ACHN (cell line): ENCODE measurements at places on chromosomes 5 and 9.

DNA sequence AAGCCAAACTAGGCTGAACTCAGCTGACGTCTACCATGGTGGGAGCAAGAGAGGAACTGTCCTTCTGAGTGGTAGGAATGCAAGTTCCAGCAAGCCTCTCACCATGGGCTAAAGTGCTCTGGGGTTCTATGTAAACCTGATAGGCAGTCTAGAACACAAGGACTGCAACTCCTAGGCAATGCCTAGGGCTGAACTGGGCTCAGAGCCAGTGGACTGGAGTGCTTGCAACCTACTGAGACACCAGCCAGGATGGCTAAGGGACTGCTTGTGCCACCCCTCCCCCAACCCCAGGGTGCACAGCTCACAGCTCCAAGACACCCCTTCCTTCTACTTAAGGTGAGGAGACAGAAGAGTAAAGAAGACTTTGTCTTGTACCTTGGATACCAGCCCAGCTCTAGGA lies 12.1 kb upstream of the RCL1 start:
- DNase-seq: no peak

DNA sequence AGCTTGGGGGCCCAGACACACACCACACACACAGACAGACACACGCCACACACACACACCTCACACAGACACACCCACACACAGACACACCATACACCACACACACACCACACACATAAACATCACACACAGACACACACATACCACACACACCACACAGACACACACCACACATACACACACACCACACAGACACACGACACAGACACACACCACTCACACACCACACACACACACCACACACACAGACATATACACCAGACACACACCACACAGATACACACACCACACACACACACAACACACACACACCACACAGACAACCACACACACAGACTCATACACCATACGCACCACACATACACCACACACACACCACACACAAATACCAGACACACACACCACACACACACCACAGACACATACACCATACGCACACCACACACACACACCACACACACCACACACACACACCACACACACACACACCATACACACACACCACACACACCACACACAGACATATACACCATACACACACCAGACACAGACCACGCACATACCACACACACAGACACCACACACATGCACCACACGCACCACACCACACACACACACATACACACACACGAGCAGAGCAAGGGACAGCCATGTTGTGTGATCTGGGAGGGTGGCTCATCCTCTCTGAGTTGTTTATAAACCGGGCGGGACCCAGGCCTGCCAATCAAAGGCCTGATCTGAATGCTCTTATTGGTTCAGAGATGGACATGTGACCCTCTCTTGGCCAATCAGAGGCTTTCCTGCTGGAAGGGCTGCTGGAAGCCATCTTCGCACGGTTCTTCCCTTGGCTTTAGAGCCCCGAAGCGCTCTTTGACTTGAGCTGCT lies 148.3 kb downstream of the GAPVD1 start:
- peak; percentile 30 for DNase-seq

DNA sequence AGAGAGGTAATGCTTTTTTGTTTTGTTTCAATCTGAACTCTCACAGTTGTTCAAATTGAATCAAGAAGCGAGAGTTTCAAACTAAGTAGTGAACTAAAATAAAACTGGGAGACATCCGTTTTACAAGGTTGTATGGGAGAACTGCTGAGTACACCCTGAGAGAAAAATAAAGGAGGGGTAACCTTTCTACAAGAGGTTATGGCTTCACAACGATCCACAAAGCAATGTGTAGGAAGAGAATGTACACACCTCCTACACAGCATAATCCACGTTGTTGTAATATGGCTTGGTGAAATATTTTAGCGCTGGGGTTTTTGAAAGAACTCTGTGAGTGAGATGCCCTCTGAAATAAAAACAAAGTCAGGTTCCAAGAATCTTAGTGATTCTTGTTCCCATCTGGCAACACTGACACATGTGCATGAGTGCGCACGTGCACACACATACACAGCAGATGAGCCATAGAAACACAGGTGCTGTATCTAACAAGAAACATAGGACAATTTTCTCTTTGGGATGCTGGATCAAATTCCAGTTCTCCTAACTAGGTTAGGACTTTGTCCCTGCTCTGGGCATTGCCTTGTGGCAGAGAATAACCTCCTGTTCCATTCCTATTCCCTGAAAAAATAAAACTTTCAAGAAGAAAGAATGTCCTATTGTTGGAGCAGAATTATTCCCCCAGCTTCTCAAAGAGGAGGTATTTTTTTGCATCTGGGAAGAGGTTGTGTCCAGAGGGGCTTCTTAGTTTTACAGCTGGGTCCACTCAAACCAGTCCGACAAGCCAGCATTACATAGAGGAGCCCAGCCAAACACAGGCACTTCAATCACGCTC lies 94.5 kb upstream of the EFNA5 start:
- DNase-seq: no peak

GRCh38 chr9:94757158-94757557 lies 30.7 kb downstream of the AOPEP start:
- peak; percentile 72 for DNase-seq

GRCh38 chr9:2389404-2389803 lies 232.2 kb upstream of the VLDLR start:
- DNase-seq: no peak

GRCh38 chr9:137055385-137056364 lies 1.8 kb upstream of the ENTPD2 start:
- peak; percentile 31 for DNase-seq

- DNase-seq: no peak
Observed at GRCh38 chr5:131593921-131594320, 41.1 kb downstream of the RAPGEF6 start.

GRCh38 chr5:74386571-74387334 lies 253.8 kb downstream of the ENC1 start:
- peak; percentile 77 for DNase-seq

DNA sequence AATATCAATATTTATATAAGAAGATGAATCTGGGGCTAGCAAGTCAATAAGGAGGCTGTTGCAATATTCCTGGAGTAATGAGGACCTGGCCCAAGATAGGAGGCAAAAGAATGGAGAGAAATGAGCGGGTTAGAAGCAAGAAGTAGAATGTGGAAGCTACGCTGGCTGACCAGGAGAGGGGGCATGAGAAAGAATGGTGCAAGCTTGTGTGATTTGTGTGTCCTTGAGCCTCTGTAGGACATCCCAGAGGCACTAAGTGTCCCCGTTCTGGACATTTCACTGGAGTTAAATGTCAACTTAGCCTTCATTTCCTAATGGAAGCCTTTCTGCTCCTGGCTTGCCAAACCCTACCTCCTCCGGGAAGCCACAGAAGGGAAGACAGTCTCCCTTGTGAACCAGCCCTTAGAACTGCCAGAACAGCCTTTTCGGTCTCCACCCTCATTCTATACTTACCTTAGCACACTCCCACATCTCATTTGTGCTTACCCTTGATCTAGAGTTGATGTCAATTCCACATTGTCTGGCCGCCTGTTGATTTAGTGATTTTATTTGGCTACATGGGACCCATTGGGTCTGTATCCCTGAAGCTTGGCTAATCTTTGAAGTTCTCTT lies 6.7 kb upstream of the PDE6A start:
- DNase-seq: no peak

DNA sequence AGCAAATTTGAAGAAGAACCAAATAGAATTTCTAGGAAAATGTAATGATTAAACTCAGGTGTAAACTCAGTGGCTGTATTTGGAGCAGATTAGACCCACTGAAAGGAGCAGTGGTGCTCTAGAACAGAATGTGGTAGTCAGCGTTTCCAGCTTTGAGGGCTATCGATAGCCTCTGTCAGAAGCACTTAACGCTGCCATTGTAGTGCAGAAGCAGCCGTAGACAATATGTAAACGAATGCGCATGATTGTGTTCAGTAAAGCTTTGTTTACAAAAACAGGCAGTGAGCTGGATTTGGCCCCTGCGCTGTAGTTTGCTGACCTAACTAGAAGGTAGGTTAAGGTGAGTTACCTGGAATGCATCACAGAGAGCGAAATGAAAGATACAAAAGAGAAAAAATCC lies 72.0 kb downstream of the FAM78A start:
- DNase-seq: no peak

DNA sequence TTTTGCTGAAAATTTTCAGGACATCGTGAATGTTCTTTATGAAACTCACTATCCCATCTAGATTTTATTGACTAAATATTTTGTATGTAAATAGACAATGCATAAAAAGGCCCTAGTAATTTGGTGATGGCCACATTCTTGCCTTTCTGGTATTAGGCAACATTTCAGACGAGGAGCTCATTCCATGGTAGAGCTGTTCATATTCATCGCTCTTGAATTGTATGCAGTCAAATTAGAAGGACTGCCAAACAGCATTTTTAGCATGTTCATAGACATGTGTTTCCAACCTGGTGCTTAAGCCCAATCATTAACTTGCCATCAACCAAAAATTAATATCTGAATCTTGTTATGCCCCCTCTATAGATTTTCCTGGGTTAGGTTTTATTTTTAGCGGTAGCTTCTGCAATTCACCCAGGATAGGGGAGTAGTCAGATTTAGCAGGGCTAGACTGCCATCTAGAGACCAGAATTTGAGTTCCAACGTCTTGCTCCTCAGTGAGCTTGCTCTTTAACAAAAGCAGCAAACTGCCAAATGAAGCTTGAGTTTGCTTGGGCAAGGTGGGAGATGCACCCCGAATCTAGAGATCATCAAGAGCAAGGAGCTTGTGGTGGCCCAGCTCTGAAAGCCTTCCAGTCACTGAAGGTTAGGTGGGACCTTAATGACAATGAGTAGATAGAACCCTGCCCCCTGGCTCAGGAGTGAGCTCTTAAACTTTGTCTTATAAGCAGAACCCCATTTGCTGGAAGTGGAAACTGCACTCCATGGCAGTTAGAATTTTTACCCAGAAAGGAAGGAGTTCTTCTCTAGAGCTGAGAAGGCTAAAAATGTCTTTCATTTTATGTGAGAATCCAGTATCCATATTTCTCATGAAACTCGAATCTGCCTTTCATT lies 456.2 kb downstream of the RASEF start:
- DNase-seq: peak; percentile 51

- no peak for DNase-seq
Observed at GRCh38 chr9:124102363-124102762, 90.8 kb downstream of the LHX2 start.

GRCh38 chr5:102453716-102454115 lies 45.1 kb downstream of the SLCO6A1 start:
- DNase-seq: peak; percentile 39

DNA sequence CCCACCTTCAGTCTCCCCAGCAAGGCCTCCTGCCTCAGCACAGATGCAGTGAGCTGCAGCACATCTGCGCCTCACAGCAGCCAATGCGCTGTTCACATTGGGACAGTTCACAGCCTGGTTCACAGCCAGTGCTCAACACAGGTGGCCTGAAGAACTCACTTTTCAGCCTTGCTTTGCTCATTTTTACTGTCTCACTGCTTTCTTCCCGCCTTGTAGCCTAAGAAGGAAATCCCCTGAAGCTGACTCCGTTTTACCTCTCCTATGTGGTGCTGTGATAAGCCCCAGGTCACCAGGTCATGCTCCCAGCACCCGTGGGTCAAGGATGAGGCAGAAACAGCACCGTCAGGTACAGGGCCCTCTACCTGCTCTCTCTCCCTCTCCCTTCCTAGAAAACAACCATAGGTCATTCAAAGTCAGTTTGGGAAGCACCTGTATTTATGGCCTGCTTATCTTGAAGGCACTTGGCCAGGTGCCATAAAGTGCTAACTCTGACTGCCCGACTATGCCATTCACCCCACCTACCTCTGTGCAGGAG lies 1.1 kb downstream of the GCNT4 start:
- no peak for DNase-seq
